Pulmonary artery endothelial cell (primary cell): ENCODE measurements at places on chromosomes 3 and 15.
A peak's percentile ranks its signal among the peaks of the same experiment; 100 is the strongest.

GRCh38 chr3:127814325-127814781, 8.0 kb downstream of the MGLL start:
- no peak for DNase-seq

DNA sequence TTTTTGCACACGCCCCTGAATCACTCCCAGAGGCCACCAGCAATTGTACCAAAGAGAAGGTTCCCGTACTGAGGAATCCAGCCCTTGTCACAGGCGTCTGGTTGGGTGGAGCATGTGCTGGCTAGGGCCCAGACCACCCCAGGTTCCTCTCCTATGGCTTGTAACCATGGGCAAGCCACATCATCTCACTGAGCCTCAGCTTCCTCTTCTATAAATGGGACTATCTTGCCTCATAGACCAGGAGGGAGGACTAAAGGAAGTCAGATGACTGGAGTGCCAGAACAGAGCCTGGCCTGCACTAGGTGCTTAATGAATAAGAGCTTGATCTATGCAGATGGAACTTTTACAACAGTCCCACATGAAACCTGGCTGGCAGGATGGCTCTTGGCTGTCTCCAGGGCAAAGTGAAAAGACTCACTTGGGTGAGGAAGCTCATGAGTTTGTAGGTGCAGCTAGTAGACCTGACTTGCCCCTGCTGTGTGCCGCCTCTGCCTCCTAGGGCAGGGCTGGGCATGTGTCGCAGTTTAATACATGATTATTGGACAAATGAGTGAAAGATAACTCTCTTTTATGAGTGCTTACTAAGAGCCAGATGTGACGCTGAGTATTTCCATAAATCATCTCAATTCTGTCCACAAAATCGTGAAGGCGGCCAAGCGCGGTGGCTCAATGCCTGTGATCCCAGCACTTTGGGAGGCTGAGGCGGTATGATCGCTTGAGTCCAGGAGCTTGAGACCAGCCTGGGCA, 29.3 kb downstream of the CTSH start:
- no peak for DNase-seq

DNA sequence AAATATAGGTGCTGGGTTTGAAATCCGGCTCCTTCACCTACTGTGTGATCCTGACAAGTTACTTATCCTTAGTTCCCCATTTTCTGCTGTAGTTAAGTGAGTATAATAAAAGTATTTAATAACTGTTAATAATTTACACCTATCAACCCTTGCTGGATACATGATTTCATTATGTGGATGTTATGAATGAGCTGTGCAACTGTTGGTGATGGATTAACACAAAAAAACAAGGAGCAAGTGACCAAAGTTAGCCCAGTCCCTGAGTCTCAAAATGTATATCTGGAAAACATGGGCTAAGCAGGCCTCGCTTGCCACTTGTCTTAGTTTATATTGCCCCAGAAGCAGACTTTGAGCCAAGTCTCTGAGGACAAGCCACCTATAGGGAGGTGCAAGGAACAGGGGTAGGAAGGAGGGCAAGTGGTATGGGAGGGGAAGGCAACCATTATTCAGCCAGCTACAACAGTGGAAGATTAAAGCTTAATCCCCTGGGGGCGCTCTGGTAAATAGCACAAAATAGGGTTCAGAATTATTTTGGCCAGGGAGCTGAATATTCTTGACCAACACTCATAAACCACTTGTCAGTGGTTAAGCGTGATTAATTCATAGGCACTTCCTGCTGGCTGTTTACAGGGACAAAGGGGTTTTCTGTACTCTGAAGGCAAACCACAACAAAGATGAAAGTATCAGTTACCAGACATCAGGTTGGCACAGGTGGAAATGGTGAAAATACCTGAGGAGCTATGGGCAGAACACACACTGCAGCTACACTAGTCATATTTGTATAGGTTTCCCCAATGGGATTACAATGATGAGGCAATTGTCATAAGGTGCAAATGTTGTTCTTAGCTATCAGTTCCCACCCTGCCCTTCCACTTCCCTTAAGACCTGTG, 76.2 kb downstream of the TRIM42 start:
- no peak for DNase-seq

DNA sequence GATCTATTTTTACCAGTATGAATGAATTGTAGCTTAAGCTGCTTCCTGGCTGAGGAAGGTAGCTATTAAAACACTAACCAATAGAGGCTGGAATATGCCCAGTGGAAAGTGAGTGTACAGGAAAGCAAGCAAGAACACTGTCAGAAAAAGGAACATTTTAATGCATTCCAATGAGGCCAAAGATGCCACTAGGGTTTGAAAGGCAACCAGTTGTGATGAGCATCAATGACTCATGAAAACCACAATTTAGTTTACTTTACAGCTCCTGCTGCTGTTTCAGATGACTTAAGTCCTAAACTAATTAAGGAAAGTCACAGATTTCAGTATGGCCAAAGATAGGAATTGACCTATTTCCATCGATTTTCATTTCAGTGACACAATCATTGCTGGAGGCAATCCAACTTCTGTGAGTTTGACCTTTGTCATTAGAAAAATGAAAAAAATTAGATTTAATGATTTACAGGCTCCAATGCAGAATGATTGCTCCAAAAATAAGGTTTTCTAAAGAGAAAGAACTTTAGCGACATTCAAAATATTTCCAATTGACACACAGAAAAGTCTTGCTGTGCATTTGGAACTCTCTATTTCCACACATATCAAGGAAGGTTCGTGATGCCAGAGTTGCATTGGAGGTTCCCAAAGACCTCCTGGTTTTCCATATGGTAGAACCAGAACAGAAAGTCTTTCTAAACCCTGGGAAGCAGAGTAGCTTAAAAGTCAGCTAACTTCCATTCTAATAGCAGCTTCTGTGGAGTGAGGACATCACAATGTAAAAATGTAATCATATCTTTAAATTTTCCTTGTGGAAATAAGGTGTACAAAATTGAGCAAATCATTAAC, 103.0 kb downstream of the SUCNR1 start:
- DNase-seq, result peak; percentile 94

GRCh38 chr3:105938101-105938500, 69.3 kb upstream of the CBLB start:
- no peak for DNase-seq

DNA sequence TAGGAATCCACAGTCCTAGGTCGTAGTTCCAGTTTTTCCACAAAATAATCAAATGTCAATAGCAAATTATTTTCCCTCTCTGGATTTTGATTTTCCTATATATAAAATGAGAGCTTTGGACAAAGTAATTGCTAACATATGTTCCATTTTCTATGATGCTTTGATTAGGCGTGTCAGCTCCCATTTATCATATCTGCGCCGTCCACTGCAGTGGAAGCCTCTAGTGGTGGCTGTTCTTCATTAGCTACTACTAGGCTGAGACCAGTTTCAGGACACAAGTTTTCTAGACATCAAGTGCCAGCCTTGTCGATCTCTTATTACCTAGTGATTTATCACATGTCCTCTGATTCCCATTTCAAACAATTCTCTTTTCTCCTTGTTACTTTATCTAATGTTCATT, 271.5 kb downstream of the TUSC7 start:
- no peak for DNase-seq

DNA sequence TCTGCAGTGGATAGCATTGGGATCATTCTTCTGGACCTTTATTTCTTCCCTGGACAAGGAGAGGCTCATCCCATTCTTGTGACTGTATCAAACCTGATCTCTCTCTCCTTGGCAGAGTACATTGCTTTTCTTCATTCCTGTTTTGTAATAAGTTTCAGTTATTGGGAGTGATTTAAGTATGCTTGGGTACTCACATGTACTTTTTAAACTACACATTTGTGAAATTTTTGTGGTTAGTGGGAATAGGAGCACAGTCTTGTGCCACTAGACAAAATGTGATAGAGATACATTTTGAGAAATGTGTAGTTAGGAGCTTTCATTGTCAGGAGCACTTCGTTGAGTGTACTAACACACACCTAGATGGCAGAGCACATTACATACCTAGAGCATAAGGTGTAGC, 262.6 kb downstream of the C3orf38 start:
- no peak for DNase-seq

DNA sequence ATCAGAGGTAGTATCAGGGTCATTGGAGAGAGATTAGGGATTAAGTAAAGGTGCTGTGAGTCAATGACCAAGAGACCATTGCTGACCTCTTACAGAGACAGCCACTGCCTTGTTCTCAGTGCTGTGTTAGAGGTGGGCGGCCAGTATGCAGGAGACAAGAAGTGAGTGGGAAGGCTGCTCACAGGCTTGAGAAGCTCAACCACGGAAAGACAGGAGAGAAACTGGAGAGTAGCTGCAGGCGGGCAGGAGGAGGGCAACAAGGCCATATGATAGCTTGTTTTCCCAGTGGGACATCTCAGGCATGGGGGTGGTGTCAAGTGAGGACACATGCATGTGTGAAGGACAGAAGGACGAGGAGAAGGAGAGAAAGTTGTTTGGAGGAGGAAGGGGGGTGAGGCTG, 237.3 kb downstream of the PDCD6IP start:
- DNase-seq, result no peak

- no peak for DNase-seq
Measured at GRCh38 chr15:57949374-57949943, 116.1 kb downstream of the ALDH1A2 start.

- DNase-seq, result no peak
Measured at GRCh38 chr15:84734794-84735479, 13.5 kb upstream of the ZNF592 start.

- DNase-seq, result no peak
Measured at GRCh38 chr3:155853214-155854140, 750 bp downstream of the SLC33A1 start.

GRCh38 chr3:141860086-141860669, 16.3 kb upstream of the ATP1B3 start:
- DNase-seq, result no peak

DNA sequence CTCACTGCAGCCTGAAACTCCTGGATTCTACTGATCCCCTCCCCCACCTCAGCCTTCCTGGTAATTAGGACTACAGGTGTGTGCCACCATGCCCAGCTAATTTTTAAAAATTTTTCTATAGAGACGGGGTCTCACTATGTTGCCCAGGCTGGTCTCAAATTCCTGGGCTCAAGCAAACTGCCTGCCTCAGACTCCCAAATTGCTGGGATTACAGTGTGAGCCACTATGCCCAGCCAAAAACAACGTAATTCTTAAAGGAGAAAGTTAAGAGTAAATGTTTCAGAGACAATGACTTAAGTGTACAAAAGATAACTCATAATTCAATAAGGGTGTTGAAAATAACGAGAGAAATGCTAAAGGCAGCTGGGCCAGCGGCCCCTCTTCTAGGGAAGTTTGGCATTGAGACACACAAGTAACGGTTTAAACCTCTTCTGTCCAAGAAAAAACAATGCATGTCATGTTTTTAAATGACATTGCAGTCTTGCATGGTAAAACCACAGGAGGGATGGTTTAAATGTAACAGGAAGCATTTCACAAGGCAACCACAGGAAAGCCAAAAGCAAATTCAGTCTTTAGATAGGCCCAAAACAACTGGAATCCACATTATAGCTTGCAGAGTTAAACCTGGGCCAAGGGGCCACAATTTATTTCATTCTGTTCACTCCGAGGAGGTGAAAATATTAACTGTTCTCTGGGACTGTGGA, 5.1 kb downstream of the PROK2 start:
- DNase-seq, result no peak

DNA sequence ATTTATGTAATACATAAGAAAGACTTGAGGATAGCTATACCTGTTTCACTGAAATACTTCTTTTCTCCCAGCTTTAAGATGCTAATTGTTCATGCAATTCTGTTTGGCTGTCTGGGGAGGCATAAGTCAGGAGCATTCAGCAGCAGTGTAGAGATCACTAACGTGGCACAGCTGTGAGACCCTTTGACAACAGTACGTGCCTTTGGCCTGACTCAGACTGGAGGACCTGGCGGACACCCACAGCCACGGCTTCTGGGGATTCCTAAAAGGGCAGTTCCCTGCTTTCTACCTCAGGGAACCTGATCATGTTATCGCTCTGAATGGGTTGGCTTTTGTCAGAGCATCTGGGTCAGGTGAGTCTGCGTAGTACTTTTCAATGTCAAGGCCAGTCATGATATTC, 295.0 kb upstream of the ICE2 start:
- no peak for DNase-seq

GRCh38 chr15:70246623-70247220, 149.0 kb upstream of the TLE3 start:
- no peak for DNase-seq

DNA sequence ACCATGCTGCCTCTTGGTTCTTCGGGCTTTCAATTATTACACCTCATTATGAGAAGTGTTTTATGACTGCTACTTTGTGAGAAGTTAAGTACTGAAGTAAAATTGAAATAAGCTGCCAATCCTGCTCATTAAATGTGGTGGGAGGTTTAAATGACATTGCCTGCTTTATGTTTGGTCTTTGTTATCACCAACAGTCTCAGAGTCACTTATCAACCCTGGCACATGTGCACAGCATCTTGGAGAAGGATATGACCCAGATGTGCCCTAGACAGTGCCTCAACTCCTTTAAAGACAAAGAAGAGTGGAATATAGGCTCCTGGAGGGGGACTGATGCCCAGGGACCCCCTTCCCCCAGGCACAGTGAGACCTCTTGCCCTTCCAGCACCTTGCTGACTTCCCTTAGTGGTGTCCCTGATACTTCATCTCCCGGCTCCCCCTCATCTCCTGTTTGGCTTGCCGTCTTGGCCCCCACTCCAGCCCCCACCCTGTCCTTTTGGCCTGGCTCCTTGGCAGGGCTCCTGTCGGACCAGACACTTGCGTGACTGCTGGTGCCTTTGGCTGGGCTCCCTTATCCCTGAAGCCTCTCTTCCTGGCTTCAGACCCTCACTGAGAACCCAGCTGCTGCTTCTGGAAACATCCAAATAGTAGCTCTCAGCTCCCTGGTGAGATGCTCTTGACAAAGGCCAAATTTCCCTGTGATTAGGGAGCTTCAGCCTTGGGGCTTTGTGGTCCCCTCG, 39.8 kb downstream of the ARHGAP31 start:
- no peak for DNase-seq

DNA sequence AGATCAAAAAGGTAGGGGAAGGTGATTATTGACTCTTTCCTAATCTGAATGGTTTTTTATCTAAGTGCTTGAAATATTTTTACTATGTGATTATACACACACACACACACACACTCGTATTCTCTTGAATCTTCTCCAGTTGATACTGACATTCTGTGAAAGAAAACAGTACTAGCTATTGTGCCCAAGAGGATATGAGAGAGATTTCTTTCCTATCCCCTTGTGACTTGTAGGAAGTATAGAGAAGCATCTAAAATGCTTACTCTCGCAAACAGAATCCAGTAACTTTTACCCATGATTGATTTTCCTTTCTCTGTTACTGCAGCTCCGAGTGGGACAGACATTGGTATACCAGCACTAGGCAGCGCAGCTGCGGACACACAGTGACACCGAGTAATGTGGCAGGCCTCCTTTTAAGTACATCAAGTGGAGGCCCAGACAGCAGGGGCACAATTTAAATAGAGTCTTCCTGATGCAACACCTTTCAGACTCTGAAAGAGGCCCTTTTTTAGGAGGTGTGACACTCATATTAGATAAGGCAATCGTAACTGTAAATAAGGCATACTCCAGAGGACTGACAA, 421.0 kb upstream of the CNTN4 start:
- no peak for DNase-seq
